ENCODE measurements at places on chromosomes 1 and 21.

- DNase-seq: no peak
These were observed 9.3 kb upstream of the RSRP1 start for GRCh38 chr1:25256578-25256965.

GRCh38 chr1:64036549-64036948 lies 166.9 kb upstream of the UBE2U start:
- no peak for DNase-seq

- DNase-seq: no peak
These were observed 176.8 kb upstream of the SAMSN1 start for GRCh38 chr21:14722841-14723483.

DNA sequence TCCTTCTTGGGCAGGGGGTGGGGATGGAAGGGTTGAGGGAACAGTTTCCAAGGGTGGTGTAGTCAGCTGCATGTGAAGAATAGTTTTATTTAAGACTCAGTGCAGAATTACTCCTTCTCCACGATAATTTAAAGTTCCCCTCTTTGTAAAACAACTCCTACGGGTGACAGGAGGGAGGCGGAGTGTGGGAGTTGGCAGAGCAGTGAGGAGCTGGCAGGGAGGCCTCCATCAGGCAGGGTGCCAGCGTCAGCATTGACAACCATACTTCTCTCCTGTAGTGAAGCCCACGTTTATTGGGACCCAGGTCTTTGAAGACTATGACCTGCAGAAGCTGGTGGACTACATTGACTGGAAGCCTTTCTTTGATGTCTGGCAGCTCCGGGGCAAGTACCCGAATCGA lies 93.8 kb downstream of the MTR start:
- DNase-seq: no peak

- no peak for DNase-seq
These were observed 140.5 kb downstream of the ZBTB18 start for GRCh38 chr1:244191581-244191980.

- DNase-seq: no peak
These were observed 15.9 kb upstream of the SLC6A9 start for GRCh38 chr1:44047131-44047530.

- no peak for DNase-seq
These were observed 24.8 kb downstream of the GRIK3 start for GRCh38 chr1:37009521-37009920.

DNA sequence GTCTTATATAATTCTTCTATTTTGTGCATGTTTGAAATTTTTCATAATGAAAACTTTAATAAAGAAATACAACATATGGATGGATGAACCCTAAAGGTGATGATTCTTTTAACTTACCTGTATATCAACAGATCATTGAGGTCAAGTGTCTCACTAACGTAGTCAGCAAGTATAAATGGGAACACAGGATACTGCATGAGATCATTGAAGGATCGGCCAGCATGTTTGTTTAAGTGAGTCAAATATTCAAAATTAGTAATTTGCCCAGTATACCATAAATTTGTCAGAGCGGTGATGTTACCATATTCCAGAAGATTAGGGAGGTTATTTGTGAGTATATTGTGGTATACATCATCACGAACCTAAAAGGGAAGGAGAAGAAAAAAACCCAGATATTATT lies 71.0 kb upstream of the GNG4 start:
- no peak for DNase-seq

Data from CD4-positive, alpha-beta memory T cell (primary cell).